ENCODE measurements at places on chromosomes 7 and 10.

DNA sequence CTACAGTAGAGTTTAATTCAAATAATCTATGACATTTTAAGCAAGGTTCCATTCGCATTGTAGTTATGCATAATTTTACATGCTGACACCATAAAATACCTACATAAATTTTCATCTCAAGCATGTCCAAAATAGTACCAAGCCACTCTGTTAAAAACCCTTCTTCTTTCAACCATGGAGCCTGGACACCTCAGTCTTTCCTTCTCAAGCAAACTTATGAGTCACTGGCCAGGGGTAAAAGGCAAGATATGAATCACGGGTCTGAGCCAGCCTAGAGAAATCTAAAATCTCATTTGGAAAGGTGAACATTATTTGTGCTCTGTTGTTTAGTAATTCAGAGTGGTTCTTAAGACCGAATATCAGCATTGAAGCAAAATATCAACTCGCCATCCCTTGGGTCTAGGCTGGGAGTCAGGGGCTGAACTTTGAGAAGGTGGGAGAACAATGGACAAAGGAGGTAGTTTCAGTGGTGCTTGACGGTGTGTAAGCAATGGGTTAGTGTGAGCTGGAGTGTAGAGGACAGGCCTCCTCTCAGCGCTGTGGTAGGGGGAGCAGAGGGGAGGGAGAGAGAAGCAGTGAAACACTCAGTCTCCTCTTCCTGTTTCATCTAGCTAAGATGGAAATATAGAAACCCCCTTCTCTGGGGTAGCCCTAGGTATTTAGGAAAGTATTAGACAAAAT, 19.1 kb upstream of the GPAM start:
- no peak for DNase-seq

DNA sequence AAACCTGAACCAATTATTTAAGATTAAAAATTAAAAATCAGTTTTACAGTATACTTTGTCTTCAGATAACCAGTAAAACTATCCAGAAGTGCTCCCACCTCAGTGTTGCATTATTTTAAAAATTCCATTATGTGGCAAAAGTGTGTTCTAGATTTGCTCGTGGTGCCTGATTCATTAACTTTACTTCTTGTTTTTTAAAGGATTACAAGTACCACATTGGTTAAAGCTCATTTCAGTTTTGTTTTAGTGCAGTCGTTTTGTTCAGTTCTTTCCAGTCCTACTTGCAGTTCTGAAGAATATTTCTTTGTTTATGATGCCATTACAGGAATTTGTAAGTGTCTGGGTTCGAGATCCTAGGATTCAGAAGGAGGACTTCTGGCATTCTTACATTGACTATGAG, 69.0 kb downstream of the SNX10 start:
- DNase-seq: no peak

DNA sequence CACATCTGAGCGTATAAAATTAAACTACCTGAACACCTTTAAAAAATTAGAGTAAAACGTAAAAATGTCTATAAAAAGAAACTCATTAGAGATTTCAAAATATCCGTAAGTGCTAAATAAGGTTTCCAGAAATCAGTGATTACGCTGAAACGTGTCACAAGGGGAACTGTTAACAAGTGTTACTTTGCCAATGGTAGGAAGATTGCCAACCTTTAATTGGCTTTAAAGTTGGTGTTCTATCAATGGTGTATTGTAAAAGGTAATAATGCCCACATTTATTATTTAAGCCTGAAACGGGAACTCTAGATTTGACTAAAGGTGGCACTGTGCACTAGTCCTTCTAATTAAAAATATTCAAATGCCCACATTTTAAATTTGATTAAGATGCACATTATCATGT, 37.8 kb upstream of the HIBADH start:
- DNase-seq: no peak

GRCh38 chr7:111240371-111240770, 149.4 kb downstream of the LRRN3 start:
- no peak for DNase-seq

- no peak for DNase-seq
Measured at GRCh38 chr10:7902413-7902812, 84.1 kb downstream of the TAF3 start.

DNA sequence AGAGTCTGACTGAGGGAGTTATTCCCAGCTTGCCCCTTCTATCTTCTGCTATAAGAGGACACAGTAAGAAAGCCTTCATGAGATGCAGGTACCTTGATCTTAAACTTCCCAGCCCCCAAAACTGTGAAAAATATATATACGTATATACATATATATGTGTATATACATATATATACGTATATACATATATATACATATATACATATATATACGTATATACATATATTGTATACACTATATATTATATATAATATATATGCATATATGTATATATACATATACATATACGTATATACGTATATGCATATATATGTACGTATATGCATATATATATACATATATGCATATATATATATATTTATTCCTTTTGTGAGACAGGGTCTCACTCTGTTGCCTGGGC, 17.7 kb downstream of the EZH2 start:
- no peak for DNase-seq

DNA sequence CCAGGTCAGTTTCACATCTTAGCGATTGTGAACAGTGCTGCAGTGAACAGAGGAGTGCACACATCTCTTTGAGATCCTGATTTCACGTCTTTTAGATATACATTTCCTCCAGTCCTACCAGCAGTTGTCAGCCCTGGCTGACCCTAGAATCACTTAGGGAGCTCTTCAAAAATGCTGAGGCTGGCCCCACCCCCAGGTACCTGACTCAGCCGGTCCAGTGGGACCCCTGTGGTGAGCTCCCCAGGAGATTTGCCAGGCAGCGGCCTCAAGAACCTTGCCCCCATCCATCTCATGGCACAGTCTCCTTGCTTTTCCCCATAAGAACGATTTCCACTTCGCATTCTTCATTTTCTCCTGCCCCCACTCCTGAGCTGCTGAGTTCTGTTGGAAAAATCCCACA, 45.5 kb downstream of the TEX36 start:
- DNase-seq: no peak

GRCh38 chr7:32224276-32224675, 154.1 kb upstream of the PDE1C start:
- no peak for DNase-seq

DNA sequence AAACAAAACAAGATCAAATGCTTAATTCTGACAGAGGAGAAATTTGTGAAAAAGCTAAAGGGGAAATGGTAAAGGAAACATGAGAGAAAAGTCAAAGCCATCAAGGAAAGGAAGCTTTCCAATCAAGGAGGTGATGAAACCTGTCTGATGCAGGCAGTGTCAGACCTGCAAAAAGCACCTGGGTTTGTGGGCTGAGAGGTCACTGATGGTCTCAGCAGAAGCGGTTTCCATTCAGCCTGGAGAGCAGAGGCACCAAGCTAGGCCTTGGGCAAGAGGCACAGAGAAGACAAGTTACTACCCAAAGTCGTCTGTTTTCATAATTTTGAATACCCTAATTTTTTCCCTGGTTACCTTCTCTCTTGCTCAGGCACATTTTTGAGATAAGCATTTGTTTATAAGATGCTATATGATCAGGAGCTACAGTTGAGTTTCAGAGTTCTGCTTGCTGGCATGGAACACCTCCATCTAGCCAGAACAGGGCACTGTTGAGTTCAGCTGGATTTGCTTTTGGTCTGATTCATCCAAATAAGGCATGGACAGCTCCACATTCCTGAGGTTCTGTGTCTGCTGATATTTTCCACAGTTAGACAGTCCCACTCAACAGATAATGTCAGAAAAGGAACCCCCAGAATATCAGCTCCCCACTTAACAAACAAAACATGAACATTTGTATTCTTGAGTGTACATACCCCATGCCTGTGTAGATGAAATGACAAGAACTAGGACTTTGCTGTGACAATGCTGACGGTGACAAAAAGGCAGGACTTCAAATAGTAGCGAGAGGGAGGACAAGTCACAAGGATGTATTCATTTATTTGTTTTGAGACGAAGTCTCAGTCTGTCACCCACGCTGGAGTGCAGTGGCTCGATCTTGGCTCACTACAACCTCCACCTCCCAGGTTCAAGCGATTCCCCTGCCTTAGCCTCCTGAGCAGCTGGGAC, 4.9 kb upstream of the PPIA start:
- DNase-seq: no peak

GRCh38 chr10:133163889-133164815, 4.1 kb downstream of the KNDC1 start:
- DNase-seq: no peak

DNA sequence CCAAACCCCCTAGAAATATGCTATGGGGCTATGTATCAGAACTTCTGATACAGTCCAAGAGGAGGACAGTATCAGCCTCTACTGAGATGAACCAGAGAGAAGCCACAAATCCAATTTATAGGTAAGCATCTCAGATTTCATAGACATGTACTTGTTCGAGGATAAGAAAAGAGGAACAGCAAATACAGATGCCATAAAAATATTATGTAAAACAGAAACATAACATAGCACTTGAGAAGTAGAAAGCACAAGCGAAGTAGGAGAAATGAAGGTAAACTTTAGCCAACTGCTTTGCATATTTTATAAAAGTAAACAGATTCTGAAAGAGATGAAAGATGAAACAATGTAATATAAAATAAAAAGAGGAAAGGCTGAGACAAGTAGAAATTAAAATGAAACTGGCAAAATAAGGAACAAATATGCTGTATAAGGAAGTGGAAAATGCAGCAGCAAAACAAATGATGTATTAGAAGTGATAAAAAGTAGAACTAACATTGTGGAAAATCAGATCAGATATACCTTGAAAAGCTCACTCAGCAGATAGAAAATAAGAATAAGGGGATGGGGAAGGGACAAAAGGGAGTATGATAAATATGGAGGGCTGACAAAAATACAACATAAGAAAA, 135.1 kb downstream of the SKAP2 start:
- no peak for DNase-seq

DNA sequence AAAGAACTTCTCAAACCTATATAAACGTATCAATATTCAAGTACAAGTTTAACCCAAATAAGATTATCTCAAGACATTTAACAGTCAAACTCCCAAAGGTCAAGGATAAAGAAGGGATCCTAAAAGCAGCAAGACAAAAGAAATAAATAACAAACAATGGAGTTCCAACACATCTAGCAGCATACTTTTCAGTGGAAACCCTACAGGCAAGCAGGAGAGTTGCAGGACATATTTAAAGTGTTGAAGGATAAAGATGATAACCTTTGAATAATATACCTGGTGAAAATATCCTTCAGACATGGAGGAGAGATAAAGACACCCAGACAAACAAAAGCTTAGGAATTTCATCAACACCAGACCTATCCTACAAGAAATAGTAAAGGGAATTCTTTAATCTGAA, 82.8 kb downstream of the TES start:
- no peak for DNase-seq

GRCh38 chr7:131039355-131039762, 288.3 kb upstream of the MKLN1 start:
- no peak for DNase-seq

Data from activated CD4-positive, alpha-beta T cell treated with anti-CD3 and anti-CD28 coated beads for 4 hours (primary cell).